ENCODE measurements at places on chromosomes 6 and 20.
A peak's percentile ranks its signal among the peaks of the same experiment; 100 is the strongest.

GRCh38 chr20:41426086-41426830 lies 59.6 kb upstream of the EMILIN3 start:
- DNase-seq: no peak

- peak; percentile 8 for DNase-seq
These were observed 3.8 kb upstream of the LPA start for GRCh38 chr6:160667639-160668481.

GRCh38 chr6:161434921-161435747 lies 161.3 kb upstream of the AGPAT4 start:
- no peak for DNase-seq

DNA sequence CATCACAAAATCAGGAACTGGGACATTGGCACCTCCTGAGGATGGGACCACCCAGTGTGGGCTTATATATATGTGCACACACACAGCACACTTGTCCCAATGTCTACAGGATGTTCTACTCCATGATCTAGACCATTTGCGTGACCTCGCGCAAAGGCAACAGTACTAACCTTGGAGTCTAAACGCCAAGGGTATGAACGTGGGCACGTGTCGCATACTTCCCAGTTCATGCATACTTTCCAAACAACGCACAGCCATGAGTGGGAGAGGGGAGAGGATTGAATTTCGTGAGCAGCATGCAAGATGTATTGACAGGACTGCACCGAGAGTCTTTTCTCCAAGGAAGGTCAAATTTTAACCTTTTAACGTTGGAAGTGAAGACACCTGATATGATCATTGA lies 214.2 kb upstream of the QKI start:
- DNase-seq: no peak

- DNase-seq: peak; percentile 39
These were observed 66.7 kb downstream of the RPP21 start for GRCh38 chr6:30411515-30412207.

- DNase-seq: no peak
These were observed 39.2 kb upstream of the MMS22L start for GRCh38 chr6:97322226-97322625.

- DNase-seq: no peak
These were observed 15.9 kb downstream of the ROS1 start for GRCh38 chr6:117409863-117410262.

DNA sequence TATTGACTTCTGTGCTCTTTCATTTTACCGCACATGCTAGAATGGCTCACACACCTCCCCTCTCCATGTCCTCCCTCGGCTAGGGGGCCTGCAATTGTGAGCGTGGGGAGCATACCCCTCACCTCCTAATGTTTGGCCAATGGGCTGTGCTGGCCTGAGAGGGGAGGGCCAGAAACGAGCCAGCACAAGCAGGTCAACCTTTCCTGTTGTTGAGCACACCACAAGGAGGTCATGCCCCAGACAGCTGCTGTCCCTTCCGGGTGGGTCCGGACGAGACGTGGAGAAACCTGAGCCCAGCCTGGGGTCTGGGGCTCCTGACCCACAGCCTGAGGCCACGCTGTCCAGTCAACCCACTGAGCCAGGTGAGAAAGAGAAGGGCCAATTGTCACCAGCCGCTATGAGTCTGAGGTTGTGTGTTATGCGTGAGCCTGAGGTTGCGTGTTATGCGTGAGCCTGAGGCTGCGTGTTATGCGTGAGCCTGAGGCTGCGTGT lies 77.4 kb downstream of the TTLL2 start:
- DNase-seq: no peak

GRCh38 chr6:136811272-136811671 lies 11.1 kb upstream of the PEX7 start:
- no peak for DNase-seq

DNA sequence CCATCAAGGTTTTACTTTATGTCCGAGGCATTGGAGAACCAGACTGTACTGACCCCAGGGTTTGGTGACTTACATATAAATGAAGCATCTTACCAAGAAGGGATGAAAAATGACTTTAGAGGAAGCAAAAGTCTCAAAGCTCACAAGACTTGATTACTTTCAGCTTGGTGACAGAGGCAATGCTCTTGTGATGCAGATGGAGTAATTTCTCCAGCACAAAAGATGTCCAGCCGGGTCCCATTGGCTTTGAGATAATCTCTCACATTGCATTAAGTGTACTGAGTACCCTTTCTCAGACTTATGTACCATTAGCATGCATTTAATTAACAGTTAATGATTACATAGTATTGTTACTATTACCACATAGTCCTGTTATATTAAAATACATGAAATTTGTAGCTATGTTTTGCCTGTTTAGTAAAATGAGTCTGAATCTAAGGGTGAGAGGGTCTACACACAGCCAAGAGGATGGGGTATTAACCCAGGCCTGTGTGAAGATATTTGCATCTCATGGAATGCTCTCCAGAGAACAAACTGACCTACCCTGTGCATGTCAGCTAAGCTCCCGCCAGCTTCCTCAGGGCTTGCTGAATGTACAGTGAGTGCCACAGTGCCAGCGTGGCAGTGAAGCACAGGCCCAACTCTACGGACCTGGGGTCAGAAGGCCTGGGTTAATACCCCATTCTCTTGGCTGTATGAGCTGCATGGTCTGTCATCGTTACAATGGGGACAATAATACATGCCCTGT lies 5.6 kb downstream of the HTR1E start:
- DNase-seq: no peak

DNA sequence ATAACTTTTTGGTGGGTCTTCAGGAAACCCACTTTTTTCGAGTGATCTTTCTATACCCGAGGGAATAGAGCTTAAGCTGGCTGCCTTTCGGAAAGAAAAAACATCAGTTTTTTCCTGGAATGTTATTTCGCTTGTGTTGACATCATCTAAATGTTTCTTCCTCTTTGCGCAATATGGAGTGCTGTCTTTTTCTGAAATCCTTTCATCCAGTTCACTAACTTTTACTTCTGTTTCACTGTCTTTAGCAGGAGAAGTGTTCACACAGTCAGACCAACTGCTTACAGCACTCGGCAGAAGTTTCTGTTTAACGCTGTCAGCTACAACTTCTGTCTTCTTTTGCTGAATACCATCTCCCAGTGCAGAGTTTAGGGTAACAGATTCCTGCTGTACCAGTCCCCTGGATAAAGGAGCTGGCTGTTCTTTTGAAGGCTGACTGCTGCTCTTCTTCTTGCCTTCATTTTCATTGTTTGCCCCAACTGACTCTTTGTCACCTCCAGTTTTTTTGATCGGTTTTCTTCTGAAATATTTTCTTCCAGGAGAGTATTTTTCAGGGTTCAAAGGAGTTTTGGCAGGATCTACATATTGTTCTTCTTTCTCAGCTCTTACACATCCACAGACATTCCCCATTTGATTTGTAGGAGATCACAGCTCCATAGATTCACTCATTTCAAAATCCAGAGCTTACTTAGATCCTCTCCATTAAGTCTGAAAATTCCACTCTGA lies 50.0 kb upstream of the DST start:
- no peak for DNase-seq

DNA sequence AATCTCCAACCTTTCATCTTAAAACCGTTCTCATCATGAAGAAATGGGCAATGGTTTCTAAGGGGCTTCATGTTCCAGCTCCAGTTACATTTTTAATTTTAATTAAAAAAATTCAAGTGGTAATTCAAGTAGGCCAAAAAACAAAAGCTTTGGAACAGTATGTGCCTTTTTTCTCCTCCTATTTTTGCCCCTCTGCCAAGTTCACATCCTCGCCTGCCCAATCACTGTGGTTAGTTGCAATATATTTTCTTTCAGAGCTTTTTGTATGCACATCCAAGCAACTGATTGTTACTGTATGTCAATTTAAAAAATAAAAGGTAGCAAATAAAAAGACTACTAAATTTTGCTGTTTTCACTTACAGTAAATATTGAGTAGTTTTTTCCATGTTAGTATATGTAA lies 99.8 kb upstream of the B3GAT2 start:
- no peak for DNase-seq

GRCh38 chr6:137216875-137217553 lies 2.2 kb downstream of the IFNGR1 start:
- no peak for DNase-seq

GRCh38 chr6:45044510-45045252 lies 283.4 kb upstream of the RUNX2 start:
- DNase-seq: no peak

- DNase-seq: no peak
These were observed at the start of gene LTB for GRCh38 chr6:31582230-31582643. LTB (minus strand) TSS chr6:31582424; CDS start chr6:31582417, 7 bp downstream.

DNA sequence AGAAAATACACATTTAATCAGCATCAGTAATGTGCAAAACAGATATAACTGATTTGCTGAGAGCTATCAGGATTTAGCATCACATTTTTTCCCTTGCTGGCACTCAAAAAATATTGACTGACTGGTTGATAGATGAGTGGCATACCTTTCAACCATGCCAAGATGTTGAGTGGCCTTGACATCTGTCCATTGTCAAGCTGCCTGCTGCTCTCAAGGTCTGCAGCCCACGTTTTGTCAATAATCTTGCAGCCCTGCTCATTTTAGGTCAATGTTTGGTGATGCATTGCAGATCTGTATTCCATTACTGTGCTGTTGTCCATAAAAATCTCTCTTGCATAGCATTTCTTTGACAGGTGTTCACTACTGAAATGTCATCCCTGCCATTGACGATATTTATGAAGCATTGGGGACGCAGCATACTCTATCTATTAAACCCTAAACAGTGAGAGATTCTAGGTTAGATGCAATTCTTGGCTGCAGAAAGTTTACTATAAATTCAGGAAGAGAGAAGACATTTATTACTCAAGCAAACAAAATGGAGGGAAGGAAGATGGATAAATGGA lies 111.6 kb downstream of the BFSP1 start:
- DNase-seq: no peak

GRCh38 chr20:11181966-11182365 lies 508.2 kb upstream of the JAG1 start:
- DNase-seq: no peak

- no peak for DNase-seq
These were observed 184.9 kb downstream of the TINAG start for GRCh38 chr6:54493138-54493537.

DNA sequence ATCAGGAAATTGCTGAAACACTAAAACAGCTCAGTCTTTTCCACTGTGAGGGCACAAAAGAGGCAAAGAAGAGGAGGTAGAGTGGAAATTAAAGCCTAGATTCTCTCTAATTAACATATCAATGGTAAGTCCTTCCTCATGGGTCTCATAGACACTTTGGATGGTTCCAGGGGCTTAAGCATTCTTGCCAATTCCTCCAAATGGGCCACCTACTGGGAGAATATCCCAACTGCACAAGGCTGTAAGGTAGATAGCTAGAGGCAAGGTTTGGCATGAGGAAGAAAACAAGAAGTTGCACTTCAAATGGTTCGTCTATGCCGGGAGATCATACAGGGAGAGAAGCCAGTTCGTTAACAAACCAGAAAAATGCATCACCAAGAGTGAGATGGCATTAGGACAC lies 107.6 kb upstream of the KHDRBS2 start:
- no peak for DNase-seq

DNA sequence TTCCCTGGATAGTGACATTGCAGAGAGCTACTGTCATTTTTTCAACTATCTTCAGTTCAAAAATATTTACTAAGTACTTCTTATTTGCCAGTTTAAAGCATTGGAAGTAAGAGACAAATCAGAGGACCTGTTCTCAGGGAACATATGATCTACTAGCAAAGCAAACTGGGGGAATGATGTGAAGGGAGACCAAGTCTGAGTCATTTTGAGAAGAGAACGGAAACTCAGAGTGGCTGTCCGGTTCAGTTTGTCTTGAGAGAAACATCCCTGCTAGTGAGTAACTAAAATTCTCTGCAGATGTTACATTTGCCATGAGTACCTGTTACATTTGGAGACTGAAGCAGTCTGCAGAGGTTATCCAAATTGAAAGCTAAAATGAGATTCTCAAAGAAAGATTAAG lies 118.3 kb downstream of the KCNQ5 start:
- no peak for DNase-seq

GRCh38 chr6:132330759-132331158 lies 70.5 kb downstream of the MOXD1 start:
- DNase-seq: no peak

DNA sequence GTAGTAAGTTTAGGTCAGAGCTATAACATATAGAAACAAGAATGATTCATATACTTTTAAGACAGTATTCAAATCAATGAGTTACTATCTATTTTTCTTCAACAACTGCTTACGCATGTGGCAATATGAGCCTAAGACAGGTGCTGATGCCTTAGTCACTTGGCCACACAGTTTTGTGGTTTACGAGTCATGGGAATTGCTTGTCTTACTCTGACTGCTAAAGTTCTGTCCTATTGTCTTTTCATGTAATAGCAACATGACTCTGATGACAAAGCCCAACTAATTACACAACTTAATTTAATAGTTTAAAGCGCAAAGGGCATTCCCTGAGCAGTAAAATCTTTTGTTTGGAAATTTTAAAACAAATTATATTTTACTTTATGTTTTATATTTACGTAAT lies 159.3 kb upstream of the CENPW start:
- no peak for DNase-seq

DNA sequence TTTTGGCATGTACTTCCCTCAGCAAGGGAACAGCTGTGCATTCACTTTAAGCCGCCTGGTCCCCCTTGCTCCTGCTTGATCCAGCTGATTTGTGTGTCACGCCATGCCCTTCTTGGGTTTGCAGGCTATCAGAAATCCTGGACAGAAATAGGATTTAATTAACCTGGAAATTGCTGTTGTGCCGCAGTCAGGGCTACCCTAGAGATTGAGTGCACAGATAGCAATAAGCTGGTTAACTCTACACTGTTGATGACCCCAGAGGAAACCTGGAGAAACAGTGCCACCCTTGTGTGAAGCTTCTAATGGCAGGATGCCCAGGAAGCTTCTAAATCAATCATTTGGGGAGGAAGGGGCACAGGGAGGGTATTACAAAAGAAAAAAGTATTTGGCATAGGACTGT lies 199.0 kb downstream of the JARID2 start:
- DNase-seq: no peak

DNA sequence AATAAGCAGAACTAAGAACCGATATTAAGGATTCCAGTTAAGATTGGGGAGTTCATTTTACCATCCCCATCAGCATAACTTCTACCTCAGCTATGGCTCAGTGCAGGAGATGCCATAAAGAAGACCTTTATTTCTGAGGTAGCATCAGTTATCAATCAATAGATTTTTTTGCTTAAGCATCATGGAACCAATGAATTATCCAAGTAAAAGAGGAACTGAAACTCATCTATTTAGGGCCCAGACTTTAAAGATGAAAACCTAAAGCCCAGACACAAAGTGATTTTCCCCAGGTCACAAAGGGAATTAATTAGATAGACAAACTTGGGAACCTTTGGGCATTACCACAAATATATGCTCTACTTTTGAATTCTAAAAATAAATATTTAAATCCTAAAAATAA lies 59.2 kb upstream of the TINAG start:
- no peak for DNase-seq
